Psoas muscle (tissue), 8 donors: ENCODE measurements at places on chromosomes 16 and 17. TPM values are rescaled to one million over a fixed set of nuclear protein-coding genes. Genes with fewer than 3 reads are reported as not detected.

The NETO2 gene
- 30.5 TPM for polyA plus RNA-seq

The CES1 gene
- polyA plus RNA-seq = 3.4 TPM

The TSPOAP1 gene
- polyA plus RNA-seq = 0.40 TPM

The TMEM114 gene
- not detected for polyA plus RNA-seq

The DCTPP1 gene
- 84.2 TPM for polyA plus RNA-seq

The HASPIN gene
- polyA plus RNA-seq = 2.7 TPM

DNA sequence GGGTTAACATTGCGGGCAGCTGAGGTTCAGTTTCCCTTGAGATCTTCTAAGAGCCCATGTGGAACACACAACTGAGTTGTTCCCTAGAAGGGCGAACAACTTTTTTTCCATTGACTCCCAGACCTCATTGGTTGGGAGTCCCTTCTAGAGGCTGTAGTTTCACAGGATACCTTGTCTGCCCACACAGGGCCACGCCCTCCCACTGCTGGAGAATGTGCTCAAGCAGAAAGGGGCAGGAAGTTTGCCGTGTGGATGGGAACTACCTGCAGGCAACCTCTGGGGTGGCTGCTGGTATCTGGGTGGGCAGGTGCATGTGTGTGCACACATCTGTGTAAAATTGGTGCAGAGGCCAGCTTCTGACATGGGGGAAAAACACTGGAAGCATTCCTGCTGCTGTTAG lies 178.8 kb upstream of the PSMD7 start:
- DNase-seq = no peak

GRCh38 chr17:44360144-44360533 lies 3.5 kb downstream of the FAM171A2 start:
- DNase-seq = no peak

DNA sequence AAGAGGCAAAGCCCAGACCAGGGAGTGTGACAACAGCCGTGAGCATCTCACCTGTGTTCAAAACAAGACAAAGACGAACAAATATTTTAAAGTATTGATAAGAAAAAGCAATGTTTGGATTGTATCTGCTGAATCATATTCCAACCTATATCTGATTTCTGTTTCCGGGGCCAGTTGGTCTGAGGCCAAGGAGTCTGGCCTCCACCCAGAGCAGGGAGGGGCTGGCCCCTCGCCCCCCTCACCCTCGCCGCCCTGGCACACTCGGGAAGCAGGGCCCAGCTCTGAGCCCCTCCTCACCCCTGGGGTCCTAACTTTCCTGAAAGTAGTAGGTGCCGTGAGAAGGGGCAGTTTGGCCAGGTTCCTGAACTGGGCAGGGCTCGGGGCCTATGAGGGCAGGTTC lies 48.0 kb downstream of the ACTG1 start:
- DNase-seq = no peak

DNA sequence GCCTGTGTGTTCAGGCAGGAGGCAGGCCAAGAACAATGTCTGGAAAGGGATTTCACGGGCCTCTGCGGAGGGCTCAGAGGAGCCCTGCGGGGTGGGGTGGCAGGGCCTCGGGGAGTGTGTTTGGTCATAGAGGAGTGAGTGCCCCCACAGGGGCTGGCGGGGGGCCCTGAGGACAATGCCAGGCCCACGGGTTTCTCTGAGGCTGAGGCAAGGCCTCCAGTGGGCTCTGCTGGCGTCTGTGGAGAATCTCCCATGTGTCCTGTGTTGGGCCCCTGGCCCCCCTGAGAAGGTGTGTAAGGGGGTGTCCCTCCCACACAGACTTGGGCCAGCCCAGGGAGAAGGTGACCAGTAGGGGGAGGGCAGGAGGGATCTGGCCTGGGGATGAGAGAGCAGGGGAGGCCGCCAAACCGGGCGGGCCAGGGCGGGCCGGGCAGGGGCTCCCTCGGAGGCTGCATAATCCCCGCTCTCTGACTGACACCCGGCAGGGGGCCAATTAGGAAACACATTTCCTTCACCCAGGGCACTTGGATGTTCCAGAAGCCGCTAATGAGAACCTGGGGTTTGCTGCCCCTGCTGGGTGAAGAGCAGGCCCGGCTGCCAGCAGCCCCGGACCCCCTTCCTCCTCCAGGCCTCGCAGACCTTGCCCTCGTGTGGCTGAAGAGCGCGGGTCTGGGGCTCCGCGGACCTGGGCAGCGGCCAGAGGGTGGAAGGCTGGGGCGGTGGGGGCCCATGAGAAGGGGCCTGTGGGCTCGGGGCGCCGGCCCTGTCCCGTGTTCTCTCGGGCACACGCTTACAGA lies 204.2 kb downstream of the NTN1 start:
- no peak for DNase-seq

DNA sequence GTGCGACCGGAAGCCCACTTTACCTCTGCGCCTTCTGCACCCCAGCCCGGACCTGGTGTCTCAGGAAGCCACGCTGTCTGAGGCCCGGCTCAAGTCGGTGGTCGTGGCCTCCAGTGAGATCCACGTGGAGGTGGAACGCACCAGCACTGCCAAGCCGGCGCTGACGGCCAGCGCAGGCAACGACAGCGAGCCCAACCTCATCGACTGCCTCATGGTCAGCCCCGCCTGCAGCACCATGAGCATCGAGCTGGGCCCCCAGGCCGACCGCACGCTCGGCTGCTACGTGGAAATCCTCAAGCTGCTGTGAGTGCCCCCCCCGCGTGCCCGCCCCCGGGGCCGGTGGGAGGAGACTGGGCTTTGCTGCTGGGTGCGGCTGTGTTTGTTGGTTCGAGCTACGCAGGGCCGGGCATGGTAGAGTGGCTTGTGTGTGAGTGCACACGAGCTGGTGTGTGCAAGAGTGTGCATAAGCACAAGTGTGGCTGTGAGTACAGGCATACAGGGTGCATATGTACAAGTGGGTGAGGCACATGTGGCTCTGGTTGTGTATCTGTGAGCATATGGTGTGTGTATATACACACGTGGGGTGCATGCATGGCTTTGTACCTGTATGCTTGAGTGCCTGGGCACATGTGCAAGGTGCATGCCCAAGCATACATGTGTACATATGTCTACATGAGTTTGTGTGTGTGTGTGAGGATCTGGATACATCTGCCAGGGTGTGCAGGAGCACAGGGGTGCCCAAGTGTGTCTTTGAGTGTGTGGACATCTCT lies 100.6 kb upstream of the PLCG2 start:
- no peak for DNase-seq

DNA sequence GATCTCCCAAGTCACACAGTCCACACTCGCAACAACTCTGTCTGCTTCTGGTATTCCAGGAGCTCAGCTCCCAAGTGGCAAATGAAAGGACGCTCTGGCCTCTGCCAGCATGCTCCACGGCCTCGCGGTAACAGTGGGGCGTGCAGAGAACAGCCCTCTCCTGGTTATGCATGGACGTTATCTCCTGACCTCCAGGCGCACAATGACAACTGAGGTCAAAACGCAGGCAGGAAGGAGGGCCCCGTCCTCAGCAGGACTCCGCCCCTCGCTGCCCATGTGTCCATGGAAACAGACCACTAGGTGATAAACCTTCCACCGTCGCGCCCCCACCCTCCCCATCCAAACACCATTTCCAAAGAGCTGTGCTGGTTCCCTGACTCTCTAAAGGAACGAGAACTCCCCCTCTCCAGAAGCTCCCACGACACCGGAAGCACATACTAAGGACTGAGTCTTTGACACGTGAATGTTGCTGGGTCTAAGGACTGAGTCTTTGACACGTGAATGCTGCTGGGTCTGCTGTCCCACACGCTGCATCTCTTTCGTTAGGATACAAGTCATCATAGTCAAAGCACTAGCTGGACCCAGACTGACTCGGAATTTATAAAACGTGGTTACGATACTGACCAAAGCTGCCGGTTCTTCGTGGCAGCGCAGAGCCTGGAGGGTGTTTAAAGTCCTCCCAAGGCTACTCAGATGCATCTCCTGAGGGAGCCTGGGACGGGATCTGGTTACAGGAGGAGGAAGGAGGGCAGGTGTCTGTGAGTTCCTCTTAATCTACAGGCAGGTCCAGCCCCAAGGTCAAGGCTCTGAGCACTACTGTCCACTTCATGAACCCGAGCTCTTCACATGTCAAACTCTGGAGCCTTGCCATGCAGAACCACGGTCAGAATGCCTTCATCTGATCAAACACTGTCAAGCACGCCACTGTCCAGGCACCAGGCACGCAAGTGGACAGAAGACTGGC lies 43.9 kb downstream of the KLHDC4 start:
- DNase-seq = no peak

- DNase-seq = no peak
These were observed 332.8 kb downstream of the C16orf95 start for GRCh38 chr16:86984343-86984742.

DNA sequence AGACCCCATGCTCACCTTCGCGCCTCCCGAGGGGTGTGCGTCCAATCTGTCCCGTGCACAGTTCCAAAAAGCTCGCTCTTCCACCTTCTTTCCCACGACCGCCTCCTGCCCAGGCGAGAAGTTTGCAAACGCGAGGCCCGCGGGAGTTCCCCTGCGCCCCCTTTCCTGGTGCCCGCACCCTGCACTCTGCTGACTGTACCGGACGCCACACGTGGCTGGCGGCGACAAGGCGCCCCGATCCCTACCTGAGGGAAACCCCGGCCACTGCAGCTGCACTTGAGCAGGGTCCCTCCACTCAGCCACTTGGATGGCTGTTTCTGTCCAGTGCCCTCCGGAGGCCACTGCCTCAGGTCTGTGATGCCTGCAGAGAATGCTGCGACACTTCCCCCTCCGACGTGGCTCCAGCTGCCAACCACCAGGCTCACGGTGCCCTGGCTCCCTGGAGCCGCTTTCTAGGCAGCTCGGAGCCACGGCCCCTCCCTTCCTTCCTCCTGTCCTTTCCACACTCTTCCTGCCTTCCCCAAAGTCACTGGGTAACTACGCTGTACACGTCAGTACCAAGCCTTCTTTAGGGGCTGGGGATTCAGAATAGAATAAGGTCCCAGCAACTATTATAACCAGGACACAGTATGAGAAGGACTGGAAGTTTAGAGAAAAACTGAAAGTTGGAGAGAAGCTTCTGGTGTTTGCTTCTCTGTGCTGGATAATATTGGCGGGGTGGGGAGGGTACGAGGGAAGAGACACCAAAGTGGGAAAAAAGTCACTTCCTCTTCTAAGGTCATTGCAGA lies at the start of gene MLKL:
Gene MLKL (minus strand): TSS at position 425 of the 788 bp plus-strand sequence. CDS start 5,105 bp downstream, outside the sequence.
- peak; percentile 63 for DNase-seq

DNA sequence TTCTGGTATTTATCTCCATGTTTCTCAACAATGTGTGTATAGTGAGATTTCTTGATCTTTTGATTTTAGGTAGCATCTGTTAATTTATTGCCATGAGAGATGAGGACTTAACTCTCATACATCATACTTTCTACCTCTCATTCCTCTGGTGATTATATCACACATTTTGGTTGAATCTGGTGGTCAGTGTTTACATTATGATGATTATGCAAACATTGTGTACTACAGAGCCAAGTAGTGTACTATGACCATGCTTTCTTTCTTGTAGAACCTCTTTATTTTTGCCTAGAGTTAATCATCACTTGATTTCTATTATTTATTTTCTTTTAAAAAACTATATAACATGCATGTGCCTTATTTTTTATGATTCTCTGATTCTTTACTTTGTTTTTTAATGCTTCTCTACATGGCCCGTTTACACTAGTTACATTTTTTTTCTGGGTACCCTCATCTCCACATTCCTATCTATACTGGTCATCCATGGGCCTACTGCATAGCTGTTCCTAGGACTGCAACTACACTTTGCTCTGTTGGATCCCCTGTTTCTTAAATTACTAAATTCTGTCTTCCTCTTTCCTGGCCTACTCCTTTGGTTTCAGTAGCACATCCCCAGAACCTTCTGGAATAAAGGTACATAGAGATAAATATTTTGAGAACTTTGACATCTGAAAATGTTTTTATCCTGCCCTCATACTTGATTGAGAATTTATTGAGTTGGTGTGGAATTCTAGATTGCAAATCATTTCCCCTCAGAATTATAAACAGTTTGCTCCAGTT lies 63.0 kb upstream of the LRRC37A3 start:
- DNase-seq = no peak

DNA sequence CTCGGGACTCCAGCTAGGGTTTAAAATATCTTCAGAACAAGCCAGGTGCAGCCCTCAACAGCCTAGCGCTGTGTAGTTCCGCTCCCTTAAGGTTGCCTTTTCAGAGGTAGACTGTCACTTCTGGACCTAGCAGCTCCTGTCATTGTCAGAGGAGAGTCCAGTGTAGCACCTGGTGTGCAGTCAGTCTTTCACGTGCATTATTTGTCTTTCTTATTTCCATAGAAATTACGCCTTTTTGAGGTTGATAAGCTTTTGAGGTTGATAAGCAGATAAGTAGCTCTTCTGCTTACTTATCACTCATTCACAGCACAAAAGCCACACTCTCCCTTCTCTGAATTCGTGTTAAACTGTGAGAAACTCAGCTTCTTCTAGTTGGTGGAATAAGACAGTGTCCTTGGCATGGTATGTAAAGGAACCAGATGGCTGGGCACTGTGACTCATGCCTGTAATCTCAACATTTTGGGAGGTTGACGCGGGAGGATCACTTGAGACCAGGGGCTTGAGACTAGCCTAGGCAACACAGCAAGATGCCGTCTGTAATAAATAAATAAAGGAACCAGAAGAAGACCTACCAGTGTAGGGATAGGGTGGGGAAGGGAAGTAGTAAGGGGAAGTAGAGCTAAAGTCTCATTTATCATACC lies 10.2 kb downstream of the EEF2K start:
- no peak for DNase-seq

GRCh38 chr17:32894245-32894644 lies 17.3 kb upstream of the MYO1D start:
- DNase-seq = no peak

GRCh38 chr16:31386157-31386984 lies 6.8 kb upstream of the ITGAD start:
- no peak for DNase-seq

- DNase-seq = no peak
These were observed 7.6 kb downstream of the KRT24 start for GRCh38 chr17:40695874-40696472.
